SHP77 (cell line): ENCODE measurements at places on chromosomes 2 and 18.

- no peak for DNase-seq
These were observed 11.9 kb upstream of the AGFG1 start for GRCh38 chr2:227460070-227460485.

DNA sequence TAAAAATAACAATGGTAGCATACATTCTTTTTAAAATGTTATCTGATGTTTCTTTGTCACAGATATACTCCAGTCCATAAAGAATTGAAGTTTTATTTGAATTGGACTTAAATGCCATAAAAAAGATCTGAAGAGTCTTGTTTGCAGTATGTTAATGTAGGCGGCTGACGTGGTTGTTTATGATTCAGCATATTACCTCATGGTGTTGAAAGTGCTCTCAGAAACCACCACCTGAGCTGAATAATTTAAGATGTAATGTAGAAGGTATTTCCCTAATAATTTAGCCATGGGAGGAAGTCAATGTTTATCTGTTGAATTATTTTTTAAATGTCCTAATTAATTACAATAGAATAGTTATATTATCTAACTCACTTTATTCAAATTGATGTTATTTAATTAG is 58.6 kb upstream of the CHN1 start:
- DNase-seq = no peak

DNA sequence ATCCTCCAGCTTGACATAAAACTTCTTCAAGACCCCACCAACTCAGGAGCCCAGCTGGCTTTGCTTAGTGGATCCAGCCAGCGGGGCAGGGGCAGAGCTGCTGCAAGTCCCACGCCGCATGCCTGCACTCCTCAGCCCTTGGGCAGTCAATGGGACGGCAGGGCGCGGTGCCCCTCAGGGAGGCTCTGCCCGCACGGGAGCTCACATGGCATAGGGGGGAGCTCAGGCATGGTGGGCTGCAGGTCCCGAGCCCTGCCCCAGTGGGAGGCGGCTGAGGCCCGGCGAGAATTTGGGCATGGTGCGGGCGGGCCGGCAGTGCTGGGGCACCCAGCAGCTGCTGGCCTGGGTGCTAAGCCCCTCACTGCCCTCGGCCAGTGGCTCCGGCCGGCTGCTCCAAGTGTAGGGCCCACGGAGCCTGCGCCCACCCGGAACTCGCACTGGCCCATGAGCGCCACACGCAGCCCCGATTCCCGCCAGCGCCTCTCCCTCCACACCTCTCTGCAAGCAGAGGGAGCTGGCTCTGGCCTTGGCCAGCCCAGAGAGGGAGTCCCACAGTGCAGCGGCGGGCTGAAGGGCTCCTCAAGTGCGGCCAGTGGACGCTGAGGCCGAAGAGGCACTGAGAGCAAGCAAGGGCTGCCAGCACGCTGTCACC is 27.2 kb downstream of the IDH1 start:
- no peak for DNase-seq

- no peak for DNase-seq
These were observed 364.5 kb upstream of the LINC00305 start for GRCh38 chr18:64513401-64513800.

DNA sequence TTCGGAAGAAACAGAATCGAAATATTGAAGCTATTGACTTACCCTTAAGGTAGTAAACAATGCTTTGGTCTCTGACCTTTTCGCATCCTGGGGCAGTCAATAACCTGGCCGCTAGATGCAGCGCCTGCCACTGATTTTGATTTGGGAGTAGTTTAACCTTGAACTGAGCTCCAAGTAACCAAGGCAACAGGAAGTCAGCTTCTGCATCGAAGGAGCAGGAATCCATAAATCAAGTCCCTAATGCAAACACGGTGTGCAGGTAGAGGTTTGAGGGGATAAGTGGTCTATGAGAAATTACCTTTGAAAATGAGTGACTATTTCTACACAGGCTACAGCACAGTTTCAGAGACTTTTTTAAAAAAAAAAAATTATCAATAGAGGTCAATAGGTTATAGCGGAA is 353.5 kb downstream of the SETBP1 start:
- no peak for DNase-seq

DNA sequence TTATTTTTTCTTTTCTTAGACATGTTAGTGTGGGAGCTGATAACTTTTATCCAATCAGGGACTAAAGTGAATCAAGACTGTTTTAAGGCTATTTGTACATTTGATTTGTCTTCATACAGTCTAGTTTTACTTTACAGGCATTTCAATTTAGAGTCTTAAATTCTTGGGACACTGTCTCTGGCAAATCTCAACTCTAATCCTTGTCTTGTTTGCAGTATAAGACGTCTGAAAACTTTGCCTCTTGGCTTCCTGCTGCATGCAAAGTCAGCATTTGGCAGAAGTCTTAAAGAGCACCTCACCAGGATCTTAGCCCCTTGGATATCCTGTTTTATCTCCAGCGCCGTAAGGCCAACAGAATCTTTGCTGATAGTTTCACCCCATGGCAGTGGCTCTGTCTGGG is 30.3 kb downstream of the SPOPL start:
- DNase-seq = no peak

GRCh38 chr2:220552790-220553535 is 925.5 kb downstream of the SLC4A3 start:
- DNase-seq = no peak
